ENCODE measurements at places on chromosomes 7 and 10. TPM values are rescaled to one million over a fixed set of nuclear protein-coding genes. Genes with fewer than 3 reads are reported as not detected.
A peak's percentile ranks its signal among the peaks of the same experiment; 100 is the strongest.

- no peak for DNase-seq
Observed at GRCh38 chr10:6247041-6247712, 44.4 kb downstream of the PFKFB3 start.

DNA sequence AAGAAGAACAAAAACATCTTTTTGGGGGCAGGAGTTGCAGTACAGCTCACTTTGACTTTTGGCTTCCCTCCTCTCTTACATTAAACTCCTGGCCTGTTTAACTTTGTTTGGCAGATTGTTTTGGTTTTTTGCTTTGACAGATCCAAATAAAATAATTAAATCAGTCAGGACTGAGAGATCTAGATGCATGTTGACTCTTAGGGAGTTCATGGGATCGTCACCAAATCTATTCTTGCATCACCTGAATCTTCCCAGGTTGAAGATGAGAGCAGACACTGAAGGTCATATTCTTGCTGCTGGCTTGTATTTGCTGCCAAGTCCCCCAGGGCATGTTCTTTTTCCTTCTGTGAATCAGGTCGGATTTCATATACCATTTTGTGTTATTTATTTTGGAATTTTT lies 759.4 kb downstream of the CNTNAP2 start:
- no peak for DNase-seq

GRCh38 chr10:27526242-27526641 lies 22.1 kb downstream of the RAB18 start:
- DNase-seq: no peak

GRCh38 chr10:7988989-7989388 lies 65.5 kb upstream of the GATA3 start:
- no peak for DNase-seq

DNA sequence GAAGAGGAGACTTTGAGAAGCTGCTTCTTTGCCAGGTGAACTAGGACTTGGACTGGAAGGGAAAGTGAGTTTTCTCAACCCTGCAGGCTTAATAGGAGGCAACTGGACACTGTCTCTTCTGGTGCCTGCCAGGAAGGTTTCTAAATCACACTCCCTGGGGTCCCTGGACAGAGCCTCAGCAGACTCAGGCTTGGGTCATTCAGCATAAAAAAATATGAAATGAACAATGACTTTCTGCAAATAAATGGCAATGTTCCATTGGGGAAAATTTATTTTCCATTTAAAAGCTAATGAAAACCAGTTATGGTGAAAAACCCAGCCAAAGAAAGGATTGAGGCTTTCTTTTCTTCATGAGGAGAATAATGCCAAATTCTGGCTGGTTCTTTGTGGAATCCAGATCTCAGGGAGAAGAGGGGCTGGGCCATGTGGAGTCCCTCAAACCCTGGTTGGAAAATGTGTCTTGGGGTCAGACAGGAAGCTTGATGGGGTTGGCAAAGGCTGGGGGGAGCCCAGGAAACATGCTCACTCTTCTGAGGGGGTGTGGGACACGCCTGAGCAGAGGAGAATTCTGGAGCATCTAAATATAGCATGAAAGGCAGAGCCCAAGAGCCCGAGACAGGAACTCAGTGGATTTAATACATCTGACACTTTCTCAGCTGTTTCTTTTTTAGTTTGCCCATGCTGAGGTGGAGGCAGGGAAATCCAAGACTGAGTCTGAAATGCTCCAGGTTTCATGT lies 65.2 kb upstream of the EMX2 start:
- DNase-seq: no peak

GRCh38 chr10:13920031-13920430 lies 333.3 kb downstream of the PRPF18 start:
- no peak for DNase-seq

GRCh38 chr10:128058750-128059134 lies 67.5 kb downstream of the MKI67 start:
- DNase-seq: no peak

DNA sequence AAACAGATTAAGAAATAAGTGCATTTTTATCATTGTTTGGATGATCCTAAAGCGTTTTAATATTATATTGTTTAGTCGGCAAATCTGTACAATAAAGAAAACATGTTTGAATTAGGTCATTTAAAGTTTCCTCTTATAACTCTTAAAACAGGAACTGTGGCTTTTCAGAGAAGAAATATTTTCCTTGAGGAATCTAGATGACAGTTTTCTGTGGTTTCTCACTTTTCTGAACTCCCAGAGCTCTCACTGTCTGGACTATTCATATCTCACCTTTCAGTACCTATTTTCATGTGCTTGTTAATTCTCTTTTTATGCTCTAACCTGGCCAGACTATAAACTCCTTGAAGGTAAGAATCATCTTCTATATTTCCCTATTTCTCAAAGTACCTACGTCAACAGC lies 135.1 kb downstream of the CHN2 start:
- DNase-seq: no peak

GRCh38 chr10:34584164-34584563 lies 230.9 kb downstream of the PARD3 start:
- no peak for DNase-seq

- no peak for DNase-seq
Observed at GRCh38 chr10:128950159-128950915, 516.7 kb upstream of the MGMT start.

The LEP gene
- total RNA-seq: not detected

- DNase-seq: no peak
Observed at GRCh38 chr7:18004372-18004771, 23.3 kb downstream of the PRPS1L1 start.

The ORAI2 gene
- 67.6 TPM for total RNA-seq

GRCh38 chr7:128946936-128947830 lies 9.5 kb downstream of the IRF5 start:
- no peak for DNase-seq

- DNase-seq: no peak
Observed at GRCh38 chr7:126606331-126606730, 646.4 kb downstream of the GRM8 start.

GRCh38 chr10:24453404-24453830 lies 244.5 kb downstream of the KIAA1217 start:
- DNase-seq: no peak

DNA sequence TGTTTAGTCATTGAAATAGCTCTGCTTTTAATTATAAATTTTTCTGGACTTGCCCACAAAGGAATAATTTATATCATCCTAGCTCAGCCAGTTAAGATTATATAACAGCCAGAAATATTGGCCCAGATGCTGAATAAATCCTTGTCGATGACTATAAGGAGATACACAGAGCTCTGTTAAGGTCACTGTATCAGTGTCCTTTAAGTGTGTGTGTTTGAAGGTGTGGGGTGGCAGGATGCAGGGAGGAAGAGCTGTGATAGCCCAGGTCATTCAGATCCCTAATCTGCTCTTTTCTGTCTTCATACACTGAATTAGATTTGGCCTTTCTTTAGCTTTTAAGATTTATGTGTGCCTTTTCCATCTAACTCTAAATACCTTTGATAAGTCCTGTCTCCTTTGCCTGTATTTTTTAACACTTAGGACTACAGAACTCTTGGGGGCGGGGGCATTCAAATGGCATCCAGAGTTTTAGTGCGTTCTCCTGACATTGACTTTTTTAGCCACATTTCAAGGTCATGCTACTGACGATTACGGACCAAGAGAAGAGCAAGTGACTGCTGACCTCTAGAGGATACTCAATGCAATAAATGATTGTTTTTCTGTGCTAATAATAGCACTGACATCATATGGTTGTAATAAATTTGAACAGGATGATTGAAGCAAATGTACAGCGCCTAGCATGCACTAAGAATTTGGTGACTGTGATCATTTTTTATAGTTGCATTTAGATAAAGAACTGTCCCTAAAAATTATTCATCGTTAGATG lies 172.3 kb downstream of the CACNB2 start:
- peak; percentile 60 for DNase-seq

DNA sequence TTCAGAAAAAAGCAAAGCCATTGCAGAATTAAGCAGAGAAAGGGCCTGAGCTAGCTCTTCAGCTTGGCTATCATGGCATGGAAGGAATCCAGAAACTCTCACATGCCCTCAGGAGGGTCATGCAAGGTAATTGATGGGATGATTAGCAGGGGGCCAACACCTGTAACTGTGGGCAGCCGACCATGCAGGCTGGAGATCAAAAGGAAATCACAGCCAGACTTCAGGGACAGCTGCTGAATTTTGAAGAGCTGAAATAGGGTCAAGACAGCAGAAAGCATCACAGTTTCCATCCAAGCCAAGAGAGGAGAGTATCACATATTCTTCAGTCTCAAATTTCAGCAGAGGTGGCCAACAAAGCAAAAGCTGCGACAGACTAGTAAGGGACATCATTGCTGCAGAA lies 239.6 kb upstream of the STEAP1 start:
- DNase-seq: no peak

The STEAP4 gene
- total RNA-seq: 0.29 TPM

DNA sequence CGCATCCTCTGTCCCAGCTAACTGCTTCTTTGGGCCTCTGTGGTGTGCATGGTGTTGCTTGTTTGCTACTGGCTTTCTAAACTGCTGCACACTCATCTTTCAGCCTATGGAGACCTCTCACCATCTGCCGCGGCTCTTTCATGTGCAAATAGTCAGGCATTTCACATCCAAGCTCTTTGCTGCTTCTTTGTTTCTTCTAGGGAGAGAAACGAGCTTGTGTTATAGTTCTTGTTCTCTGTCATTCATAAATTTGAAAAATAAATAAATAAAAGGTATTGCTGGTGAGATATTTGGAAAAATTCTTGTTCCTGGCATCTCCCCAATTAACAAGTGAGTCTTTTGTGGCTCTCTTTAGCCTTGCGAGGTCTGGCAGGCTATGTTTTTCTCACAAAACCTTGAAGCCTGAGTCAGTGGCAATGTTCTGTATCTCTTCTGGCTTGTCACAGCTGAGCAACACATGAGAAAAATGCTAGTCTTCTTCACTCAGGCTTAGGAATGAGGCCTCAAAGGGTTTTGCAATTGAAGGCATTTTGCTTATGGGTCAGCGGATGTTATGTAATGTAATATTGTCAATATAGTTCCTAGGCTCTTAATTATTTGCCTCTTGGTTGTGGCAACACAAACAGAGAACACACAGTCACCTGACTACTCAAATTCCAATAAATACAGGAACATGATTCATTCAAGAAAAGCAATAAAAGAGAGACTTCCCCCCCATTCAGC lies 274.0 kb downstream of the FRMD4A start:
- no peak for DNase-seq

The LIPF gene
- total RNA-seq: not detected

- DNase-seq: peak; percentile 33
Observed at GRCh38 chr7:140005754-140006503, 56.8 kb downstream of the PARP12 start.

- no peak for DNase-seq
Observed at GRCh38 chr7:106885652-106886051, 20.6 kb downstream of the PIK3CG start.

DNA sequence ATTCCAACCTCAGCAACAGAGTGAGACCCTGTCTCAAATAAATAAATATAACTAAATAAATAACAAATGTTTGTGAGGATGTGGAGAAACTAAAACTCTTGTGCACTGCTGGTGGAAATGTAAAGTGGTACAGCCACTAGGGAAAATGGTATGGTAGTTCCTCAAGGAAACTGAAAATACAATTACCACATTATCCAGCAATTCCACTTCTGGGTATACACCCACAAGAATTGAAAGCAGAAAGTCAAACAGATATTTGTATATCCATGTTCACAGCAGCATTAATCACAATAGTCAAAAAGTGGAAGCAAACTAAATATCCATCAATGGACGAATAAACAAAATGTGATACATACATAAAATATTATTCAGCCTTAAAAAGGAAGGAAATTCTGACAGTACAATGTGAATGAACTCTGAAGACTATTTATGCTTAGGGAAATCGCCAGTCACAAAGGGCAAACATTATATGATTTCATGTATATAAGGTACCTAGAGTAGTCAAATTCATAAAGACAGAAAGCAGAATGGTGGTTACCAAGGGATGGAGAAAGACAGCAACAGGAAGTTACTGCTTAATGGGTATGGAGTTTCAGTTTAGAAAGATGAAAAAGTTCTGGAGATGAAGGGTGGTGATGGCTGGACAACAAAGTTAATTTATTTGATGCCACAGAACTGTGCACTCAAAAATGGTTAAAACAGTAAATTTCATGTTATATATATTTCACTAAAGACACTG lies 9.8 kb downstream of the ARHGAP12 start:
- DNase-seq: no peak

The CPA5 gene
- 1.0 TPM for total RNA-seq

- no peak for DNase-seq
Observed at GRCh38 chr7:118948508-118948907, 724.0 kb downstream of the ANKRD7 start.

DNA sequence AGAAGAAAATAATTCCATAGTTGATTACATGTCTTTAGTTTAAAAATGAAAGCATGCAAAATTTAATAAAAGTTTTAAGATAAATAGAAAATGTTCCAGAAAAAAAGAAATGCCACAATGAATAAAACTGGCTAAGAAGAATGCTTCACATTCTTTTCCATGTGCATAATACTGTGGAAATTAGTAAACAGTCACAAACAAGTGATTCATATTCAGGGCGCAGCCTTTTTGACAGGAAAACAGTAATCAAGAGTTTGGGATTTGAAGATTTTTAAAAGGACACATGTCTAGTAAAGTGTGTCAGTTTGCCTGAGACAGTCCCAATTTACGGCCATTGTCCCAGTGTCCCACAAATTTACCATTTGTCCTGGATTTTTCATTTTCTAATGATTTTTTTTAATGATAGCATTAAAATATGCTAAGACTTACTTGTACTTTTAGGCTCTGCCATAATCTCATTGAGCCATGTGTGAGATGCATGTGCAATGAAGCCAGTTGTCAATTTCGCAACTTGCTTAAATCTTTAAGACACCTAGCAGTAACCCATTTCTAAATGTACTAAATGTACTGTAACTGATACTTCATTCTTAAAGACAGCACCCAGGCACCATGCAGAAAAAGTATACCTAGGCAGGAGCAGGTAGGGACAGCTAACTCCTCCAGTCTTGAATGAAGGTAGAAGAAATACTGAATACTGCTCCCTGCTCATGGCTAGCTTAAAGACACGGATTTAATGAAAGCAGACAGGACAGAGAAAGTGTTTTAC lies 46.9 kb downstream of the ZNF438 start:
- peak; percentile 59 for DNase-seq

The ANXA8 gene
- 54.3 TPM for total RNA-seq

GRCh38 chr10:6070660-6071059 lies 8.5 kb upstream of the IL2RA start:
- DNase-seq: no peak

Data from A172 (cell line).